Endothelial cell of umbilical vein (primary cell): ENCODE measurements at places on chromosomes 5 and 9. TPM values are rescaled to one million over a fixed set of nuclear protein-coding genes. Genes with fewer than 3 reads are reported as not detected.

- DNase-seq = no peak
These were observed 1.6 kb downstream of the SET start for GRCh38 chr9:128690684-128691034.

- no peak for DNase-seq
These were observed 223.7 kb downstream of the PCSK5 start for GRCh38 chr9:76114144-76114543.

GRCh38 chr9:126705767-126706697 lies 92.3 kb downstream of the LMX1B start:
- peak; percentile 28 for DNase-seq

- no peak for DNase-seq
These were observed 65.9 kb upstream of the DAP start for GRCh38 chr5:10826971-10827370.

- no peak for DNase-seq
These were observed 581.5 kb upstream of the DAB2 start for GRCh38 chr5:40006260-40006659.

DNA sequence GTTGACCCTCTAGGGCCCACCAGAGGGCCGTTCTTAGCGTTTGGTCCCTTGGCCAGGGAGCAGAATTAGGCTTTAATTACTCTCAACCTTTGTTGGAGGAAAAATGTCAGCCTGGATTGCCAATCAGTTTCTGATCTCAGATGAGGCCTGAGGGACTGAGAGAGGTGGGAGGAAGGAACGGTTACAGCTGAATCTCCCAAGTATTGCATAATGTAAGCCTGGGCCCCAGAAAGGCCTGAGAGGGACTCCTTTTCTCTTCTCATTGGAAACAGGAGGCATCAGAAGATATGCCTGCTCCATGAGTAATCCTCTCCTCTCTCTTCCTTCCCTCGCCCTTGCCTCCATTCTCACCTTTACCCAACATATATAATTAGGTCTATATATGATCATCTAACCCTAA lies 105.7 kb downstream of the INSYN2B start:
- no peak for DNase-seq

DNA sequence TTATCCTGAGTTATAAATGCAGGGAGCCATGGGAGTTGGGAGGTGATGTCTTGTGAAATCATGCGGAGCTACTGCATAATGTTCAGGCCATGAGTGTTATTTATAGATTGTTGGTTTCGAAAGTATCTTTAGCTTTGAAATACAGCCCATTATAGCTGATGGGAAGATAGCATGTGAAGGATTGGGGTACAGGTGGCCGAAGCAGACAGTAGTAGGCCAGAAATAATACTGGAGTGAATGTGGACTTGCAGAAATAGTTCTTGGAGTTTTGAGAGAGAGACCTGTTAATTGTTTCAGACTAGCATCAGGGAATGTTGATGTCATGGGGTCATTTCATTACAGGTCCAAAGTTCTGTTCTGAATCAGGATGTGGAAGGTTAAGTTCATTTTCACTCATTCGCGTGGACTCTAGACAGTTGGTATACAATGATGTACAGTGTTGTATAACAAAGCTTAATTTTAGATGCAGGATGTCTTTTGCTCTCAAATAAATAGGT lies 3.8 kb downstream of the ATP6V1G1 start:
- no peak for DNase-seq

DNA sequence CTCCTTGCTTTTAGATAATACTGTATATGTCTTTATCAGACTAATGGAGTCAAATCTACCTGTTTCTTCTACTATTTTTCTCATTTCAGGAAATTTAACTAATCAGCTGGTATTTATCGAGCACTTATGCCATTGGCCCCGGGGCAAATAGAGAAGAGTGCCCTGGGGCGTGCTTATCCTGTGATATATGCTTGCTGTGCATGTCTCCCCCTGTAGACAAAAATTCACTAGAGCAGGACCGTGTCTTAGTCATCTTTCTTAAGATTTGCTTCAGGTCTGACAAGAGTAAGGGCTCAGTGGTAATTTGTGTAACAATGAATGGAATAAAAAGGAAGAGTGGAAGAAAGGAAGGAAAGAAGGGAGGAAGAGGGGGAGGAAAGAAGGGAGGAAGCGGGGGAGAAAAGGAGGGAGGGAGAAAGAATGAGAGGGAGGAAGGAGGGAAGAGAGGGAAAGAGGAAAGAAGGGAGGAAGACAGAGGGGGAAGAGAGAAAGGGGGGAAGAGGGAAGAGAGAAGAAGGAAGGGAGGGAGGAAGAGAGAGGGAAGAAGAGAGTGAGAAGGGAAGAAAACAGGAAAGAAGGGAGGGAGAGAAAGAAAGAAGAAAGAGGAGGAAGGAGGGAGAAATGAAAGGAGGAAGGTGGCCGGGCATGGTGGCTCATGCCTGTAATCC lies 295.7 kb upstream of the PANK3 start:
- DNase-seq = no peak

DNA sequence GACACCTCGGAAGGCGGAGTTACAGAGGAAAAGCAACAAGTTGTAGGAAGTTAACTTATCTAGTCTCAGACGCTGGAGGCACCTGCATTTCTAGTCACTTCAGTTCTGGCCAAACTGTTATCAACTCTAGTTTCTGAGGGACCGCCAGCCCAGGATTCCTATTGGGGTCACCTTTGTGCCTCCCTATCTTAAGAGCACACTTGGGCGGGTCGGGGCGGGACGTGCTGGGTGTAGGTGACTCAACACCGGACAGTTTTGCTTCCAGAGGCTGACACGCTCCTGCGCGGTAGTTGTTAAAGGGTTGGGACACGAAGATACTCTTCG lies 679 bp upstream of the KDM4C start:
- peak; percentile 88 for DNase-seq

GRCh38 chr9:2853517-2853916 lies 9.6 kb upstream of the PUM3 start:
- DNase-seq = no peak

- DNase-seq = peak; percentile 57
These were observed 5.6 kb upstream of the SPARC start for GRCh38 chr5:151692312-151692711.

DNA sequence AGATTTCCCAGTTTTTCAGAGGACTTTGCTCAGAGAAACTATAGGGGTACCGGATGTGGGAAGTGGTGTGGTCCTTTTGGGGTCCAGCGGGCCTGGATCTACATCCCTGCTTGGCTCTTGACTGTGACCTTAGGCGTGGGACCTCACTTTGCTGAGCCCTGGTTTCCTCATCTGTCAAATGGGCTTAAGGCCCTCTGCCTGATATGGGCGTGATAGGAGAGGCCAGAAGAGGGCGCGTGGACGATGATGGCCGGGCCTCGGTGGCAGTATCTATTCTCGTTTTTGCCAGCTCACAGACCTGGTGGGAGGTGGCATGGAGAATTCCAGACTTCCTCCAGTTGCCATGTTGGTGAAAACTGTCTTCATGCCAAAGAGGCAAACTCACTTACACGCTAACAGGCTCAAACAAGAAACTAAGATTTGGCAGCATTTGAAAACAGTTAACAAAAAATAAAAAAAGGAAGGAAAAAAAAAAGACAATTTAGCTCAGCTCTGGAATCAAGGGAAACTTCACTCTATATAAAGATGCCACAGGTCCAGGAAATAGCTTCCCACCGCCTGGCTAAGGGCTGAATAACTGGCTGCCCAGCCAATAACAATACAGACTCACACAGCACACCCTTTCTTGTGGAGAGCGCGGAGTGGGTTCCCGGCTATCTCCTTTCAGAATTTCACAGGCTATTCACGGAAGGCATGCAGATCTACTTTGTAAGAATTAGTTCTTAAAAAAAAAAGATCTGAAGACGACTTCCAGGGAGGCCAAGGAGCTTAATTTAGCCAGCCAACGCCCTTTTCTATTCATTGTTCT lies 1.7 kb downstream of the SH3PXD2B start:
- DNase-seq = peak; percentile 90

- DNase-seq = no peak
These were observed 51.9 kb downstream of the GALNT10 start for GRCh38 chr5:154242442-154242841.

DNA sequence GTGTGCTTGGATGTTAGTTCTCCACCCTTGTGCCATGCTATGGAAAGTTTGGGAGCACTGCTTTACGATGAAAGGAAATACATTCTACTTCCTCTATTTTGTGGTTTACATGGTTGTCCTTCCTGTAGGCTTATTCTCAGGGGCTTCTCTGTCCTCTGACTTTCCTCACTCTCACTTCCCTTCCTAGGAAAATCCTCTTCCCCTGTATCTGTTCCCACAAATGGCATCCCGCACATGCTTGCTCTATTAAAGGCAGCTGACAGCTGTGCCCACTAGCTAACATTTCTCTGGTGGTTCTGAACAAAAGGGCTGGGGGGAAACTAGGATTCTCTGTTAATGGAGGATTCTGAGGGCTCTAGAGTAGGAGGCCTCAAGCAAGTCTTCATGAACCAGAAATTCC lies 52.4 kb downstream of the FAM170A start:
- DNase-seq = no peak

GRCh38 chr5:142935014-142935413 lies 164.8 kb downstream of the ARHGAP26 start:
- DNase-seq = no peak

GRCh38 chr5:172131690-172132089 lies 56.3 kb downstream of the STK10 start:
- DNase-seq = no peak

GRCh38 chr5:171797543-171797942 lies 11.9 kb downstream of the SMIM23 start:
- no peak for DNase-seq

- DNase-seq = no peak
These were observed 312.6 kb downstream of the MCTP1 start for GRCh38 chr5:94972268-94972667.

- no peak for DNase-seq
These were observed 181.4 kb upstream of the SMIM23 start for GRCh38 chr5:171604195-171604594.

DNA sequence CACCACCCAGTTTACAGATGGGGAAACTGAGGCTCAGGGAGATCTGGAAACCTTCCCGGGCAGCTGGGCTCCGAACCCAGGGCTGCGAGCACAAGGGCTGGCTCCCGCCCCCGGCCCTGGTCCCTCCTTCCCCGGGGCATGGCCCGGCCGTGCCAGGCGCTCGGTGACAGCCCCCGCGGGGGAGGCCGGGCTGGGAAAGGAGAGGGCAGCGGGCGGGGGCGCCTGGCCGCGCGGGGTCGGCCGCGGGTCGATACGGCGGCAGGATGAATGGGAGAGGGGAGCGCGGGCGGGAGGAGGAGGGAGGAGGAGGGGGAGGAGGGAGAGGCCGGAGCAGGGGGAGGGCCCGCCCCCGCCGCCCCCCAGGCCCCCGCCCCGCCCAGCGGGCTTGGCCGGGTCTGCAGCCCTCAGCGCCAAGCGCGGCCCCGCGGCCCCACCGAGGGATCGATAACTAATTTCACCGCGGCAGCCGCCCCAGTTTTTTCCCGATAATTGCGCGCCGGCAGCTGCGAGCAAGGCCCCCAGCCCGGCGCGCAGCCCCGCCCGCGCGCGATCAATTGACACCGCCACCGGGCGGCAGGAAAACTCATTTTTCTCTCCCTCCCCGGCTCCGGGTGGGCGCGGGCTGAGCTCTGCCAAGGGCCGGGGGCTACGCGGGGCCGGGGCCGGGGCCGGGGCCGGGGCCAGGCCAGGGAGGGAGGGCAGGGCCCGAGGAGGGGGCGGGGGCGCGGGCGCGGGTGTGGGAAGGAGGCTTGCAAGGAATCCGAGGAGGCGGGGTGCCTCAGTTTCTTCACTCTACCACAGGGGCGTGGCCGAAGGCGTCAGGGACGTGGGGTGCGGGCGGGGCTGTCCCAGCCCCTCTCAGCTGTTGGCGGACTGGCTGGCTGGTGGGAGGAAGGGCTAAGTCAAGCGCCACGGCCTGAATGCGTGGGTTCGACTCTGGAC lies 52.1 kb downstream of the C9orf50 start:
- no peak for DNase-seq

GRCh38 chr5:112656451-112656850 lies 81.2 kb upstream of the APC start:
- no peak for DNase-seq

- peak; percentile 10 for DNase-seq
These were observed 75.1 kb upstream of the SPRY4 start for GRCh38 chr5:142399891-142400290.

GRCh38 chr9:82722051-82722450 lies 340.9 kb downstream of the RASEF start:
- no peak for DNase-seq

DNA sequence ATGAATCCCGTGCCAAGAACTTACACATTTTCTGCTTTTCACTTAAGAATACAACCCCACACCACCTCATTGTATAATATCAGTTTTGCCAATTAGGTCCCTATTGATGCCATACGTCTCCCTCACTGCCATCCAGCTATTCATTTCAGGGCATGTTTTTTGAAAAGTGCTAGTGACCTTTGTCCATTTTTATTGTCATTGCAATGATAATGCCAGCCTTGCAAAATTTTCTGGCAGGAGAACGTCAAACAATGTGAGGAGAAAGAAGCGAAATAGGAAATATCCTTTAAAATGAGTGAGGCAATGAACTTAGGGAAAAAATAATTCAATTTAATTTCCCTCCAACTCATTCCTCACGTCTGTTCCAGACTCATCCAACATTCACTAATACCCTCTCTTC lies 111.8 kb upstream of the CKMT2 start:
- DNase-seq = no peak

DNA sequence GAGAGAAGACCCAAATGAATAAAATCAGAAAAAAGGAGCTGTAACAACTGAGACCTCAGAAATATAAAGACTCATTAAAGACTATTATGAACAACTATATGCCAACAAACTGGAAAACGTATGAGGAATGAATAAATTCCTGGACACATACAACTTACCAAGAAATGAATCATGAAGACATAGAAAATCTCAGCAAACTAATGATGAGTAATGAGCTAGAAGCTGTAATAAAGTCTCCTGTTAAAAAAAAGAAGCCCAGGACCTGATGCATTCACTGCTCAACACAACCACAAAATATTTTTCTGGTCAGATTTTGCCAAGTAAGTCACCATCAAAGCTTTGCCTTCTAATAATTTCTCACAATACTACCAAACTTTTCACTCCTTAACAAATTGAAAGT lies 666.7 kb downstream of the LRRC70 start:
- DNase-seq = no peak

GRCh38 chr5:172722327-172722815 lies 48.6 kb downstream of the DUSP1 start:
- no peak for DNase-seq

DNA sequence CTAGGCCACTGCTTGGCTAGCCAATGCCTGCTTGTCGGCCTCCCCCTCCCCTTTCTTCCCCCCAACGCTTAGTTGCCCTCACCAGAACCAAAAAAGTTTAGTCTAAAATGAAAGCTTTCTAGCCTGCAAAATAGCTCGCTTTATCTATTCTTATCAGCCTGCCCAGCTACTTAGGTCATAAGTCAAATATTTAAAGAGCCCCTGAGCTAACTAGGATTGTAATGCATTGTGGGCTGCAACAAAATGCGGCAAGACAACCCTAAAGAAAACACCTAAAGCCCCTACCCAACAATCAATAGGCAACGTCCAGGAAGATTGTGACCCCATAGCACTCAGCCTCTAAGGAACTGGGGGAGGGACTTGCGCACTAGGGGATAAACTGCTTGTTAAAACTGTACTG lies 38.6 kb upstream of the PCSK5 start:
- DNase-seq = no peak

Gene SLC45A2
- polyA plus RNA-seq = not detected in 2 replicates

Gene FAM163B
- polyA plus RNA-seq = not detected in 2 replicates

Gene CWC27
- 7.4 and 11.9 TPM in 2 replicates for polyA plus RNA-seq

Gene LCN10
- not detected in 2 replicates for polyA plus RNA-seq

Gene TMEM171
- 9.1 and 11.7 TPM in 2 replicates for polyA plus RNA-seq

Gene TSC1
- 43.9 and 45.3 TPM in 2 replicates for polyA plus RNA-seq
